LNCaP clone FGC (cell line): ENCODE measurements at places on chromosomes 1 and 21.
A peak's percentile ranks its signal among the peaks of the same experiment; 100 is the strongest.

DNA sequence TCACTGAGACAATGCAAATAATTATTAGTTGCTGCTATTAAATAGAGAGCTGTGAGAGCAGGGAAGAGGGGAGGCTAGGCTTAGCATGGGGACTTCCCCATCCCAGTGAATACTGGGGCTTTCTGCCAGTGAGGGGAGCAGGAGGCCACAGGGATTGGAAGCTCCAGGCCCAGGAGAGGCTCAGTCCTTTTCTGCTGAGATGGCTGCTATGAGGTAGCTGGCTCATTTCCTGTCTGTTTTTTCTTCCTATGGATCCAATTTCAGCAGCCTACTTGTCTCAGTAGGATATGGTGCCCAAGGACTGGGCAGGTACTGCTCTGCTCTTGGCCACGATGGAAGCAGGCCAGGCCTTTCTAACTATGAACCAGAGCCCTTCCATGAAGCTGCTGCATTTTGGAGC, 10.0 kb downstream of the STMN1 start:
- DNase-seq = no peak

DNA sequence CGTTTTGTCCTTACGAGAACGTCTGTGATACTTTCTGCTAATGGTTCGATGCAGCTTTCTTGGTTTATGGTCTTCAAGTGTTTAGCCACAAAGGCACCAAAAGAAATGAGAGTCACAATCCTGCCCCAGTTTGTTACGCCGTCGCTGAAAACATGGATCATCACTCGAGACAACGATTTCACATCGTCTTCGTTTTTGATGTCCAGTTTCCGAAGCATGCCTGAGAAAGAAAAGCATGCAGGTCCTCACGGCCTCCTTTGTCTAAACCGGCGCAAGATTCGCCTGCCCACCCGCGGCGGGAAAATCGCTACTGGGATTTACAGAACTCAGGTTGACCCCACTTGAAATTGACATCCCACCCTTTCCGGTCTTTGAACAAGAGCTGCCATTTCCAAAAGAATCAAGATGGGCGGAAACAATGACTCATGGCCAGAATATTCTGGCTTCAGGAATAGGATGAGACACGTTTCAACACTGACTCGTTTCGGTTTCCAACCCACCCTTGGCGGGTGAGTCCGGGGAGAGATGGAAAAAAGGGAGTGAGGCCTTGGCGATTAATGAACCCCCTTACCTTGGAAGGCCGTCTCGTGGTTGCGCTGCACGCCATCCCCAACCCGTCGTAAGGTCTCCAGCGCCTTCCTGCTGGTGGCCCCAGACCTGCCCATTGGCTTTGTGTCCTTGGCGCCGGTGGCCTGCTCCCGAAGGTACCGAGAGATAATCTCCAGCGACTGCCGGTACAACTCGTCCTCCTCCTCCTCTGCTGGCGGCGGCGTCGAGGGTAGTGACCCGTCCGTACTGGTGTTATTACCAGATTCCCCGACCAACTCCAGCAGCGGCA, 919 bp downstream of the MCL1 start:
- no peak for DNase-seq

DNA sequence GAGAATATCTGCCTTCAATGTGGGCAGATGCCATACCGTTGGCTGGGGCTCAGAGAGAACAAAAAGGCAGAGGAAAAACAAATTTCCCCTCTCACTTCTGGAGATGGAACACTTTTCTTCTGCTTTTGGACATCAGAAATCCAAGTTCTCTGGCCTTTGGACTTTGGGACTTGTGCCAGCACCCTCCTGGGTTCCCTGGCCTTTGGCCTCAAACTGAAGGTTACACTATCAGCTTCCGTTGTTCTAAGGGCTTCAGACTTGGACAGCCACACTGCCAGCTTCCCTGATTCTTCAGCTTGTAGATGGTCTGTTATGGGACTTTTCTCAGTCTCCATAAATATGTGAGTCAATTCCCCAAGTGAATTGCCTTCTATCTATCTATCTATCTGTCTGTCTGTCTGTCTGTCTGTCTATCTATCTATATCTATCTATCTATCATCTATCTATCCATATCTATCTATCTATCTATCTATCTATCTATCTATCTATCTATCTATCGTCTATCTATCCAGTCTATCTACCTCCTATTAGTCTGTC, 778.1 kb upstream of the TMPRSS15 start:
- no peak for DNase-seq

DNA sequence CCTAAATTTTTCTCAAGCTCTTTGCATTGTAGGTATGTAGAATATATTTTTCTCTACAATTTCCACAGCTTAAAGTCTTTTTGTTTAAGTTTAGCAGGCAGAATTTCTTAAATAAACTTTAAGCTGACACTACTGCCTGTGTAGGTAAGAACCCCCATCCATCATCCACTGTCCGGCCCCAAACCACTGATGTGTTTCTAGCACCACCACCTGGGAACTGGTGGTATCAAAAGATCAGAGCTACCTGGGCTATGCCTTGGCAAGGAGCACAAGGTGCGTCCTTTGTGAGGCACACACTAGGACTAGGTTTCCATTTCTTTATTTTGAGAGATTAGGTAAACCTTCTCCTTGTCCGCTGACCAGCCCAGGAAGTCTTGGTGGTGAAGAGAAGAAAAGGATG, 10.5 kb upstream of the LELP1 start:
- no peak for DNase-seq

DNA sequence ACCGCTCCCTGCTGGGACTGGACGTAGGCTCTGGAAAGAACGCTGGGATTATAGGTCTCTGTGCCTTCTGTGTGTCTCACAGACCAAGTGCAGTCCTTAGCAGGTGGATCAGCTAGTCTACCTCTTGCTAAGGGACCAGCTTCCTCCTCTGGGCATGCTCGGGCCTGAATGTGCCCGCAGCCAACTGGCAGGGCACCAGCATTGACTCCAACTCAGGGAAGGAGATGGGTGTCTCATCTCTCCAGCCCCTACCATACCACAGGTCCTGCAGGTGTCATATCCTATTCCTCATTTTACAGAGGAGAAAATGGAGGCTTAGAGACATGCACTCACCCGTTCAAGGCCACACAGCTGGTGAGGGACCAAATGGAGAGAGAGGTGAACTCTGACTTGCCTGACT, 340.2 kb downstream of the PTPRU start:
- DNase-seq = no peak

DNA sequence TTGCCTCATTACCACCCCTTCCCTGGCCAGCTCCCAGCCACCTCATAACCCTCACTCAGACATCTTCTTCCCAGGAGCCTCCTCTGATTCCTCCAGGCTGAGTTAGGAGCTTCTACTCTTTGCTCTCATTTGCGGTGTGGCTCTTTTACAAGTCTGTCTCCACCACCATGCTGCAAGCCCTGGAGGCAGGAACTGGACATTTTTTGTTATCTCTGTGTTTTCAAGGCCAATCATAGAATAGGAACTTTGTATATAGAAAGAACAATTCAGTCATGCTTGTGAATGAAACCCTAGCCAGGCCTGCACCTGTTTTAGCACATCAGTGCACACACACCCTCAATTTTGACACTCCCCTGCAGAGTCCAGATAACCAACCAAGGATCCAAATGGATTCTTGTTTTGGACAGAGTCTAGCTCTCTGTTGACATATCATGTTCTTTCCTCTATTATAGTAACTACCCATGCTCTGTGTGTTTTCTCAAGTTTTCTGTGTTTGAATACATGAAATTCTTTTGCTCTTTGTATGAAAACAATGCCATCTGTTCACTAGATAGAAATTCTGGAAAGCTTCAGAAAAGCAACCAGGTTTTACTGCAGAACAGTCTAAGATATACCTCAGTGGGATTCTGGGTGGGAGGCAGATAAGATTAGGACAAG, 60.9 kb upstream of the ZNF648 start:
- no peak for DNase-seq

GRCh38 chr1:162562470-162562828, 927 bp downstream of the UAP1 start:
- no peak for DNase-seq

DNA sequence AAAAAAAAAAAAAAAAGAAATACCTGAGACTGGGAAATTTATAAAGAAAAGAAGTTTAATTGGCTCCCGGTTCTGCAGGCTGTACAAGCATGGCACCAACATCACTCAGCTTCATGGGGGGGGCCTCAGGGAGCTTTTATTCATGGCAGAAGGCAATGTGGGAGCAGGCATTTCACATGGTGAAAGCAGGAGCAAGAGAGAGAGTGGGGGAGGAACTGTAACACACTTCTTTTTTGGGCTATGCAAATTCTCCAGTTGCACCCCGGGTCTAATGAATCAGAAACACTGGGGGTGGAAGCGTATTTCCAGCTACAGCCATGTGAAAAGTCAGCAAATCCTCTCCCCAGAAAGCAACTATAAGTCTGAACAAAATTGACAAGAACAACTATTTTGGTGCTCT, 11.8 kb upstream of the SOD1 start:
- DNase-seq = no peak

DNA sequence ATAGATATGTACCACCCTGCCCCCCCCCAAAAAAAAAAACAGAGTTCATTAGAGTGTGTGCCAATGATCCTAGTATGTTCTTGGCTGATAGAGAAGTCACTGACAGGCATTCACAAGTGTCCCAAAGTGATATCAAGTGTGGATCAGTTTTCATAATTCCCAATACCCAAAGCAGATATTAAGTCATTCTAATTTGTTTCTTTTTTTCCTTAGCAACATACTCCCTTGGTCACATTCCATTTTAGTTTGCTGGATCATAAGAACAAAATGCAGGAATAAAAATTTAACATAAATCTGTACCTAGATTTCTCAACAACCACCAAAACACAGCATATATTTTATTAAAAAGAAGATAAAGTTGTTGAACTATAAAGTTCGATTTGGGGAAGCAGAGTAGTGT, 129.8 kb upstream of the PALMD start:
- no peak for DNase-seq

DNA sequence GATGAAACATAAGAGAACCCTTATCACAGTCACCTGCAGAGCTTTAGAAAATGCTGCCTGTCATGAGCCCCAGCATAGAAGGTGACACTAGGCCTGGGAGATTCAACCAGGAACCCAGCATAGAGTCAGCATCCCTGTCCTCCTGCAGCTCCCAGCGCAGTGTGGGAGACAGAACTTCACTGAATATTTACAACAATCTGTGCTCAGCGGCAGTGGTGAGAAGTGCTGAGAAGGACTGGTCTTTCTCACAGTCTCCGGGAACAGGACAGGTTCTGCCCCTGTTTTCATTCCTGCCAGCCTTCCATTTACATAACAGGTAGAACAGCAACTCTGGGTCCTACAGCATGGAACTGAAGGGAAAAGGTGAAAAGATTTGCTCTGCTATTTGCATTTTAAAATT, 83.5 kb upstream of the GADD45A start:
- DNase-seq = no peak

- DNase-seq = no peak
Measured at GRCh38 chr1:42833981-42834380, 12.4 kb upstream of the ZNF691 start.

DNA sequence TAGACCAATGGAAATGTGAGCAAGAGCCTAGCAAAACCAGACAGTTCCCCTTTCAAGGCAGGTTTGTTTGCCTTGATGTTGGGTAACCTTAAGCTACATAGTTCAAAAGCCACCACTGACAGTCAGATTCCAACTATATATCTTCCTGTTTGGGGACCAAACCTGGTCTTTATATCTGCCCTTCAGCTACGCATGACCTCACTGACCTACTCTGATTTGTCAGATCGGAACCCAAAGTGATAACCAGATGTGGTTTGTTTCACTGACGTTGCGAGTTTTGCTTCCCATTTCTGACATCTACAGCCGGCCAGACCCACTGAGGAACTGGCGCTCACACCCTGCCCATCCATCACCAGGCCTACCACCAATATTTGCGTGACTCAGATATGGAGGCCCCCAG, 361.1 kb upstream of the CHRM3 start:
- DNase-seq = no peak

DNA sequence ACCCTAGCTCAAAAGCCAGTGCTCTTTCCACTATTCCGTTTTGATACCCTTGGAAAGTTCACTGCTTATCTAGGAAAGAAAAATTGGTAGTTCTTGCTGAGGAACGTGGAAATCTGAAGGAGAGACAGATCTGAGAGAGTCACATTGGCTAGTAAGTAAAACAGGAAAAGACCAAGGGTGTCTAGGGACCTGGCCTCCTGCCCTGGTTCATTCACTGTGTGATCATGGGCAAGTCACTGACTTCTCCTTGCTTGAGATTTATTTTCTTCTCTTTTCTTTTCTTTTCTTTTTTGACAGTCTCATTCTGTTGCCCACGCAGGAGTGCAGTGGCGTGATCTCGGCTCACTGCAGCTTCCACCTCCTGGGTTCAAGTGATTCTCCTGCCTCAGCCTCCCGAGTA, 90.8 kb downstream of the NFIA start:
- no peak for DNase-seq

GRCh38 chr1:188128761-188129160, 1300.0 kb downstream of the PLA2G4A start:
- DNase-seq = peak; percentile 77
